ENCODE measurements at places on chromosomes 12 and 14. TPM values are rescaled to one million over a fixed set of nuclear protein-coding genes. Genes with fewer than 3 reads are reported as not detected.

KRT86 gene
- total RNA-seq = 27.0 TPM

PPP1R3E gene
- total RNA-seq = 3.0 TPM

LRRC10 gene
- not detected for total RNA-seq

ARG2 gene
- 1.8 TPM for total RNA-seq

REM2 gene
- total RNA-seq = 0.23 TPM

ZNF410 gene
- total RNA-seq = 44.7 TPM

ADAM21 gene
- 0.08 TPM for total RNA-seq

PTPN21 gene
- total RNA-seq = 11.7 TPM

GABARAPL1 gene
- total RNA-seq = 31.0 TPM

MYL2 gene
- total RNA-seq = 0.96 TPM

PPP1R1A gene
- total RNA-seq = 0.09 TPM

AMN gene
- total RNA-seq = 0.32 TPM

TCTN2 gene
- 13.7 TPM for total RNA-seq

KRT6A gene
- 12.3 TPM for total RNA-seq

GPR137C gene
- 0.06 TPM for total RNA-seq

RAD9B gene
- 0.30 TPM for total RNA-seq

LALBA gene
- total RNA-seq = not detected

IRAK3 gene
- total RNA-seq = 1.3 TPM
